ENCODE measurements at places on chromosomes 2 and 18.
A peak's percentile ranks its signal among the peaks of the same experiment; 100 is the strongest.

DNA sequence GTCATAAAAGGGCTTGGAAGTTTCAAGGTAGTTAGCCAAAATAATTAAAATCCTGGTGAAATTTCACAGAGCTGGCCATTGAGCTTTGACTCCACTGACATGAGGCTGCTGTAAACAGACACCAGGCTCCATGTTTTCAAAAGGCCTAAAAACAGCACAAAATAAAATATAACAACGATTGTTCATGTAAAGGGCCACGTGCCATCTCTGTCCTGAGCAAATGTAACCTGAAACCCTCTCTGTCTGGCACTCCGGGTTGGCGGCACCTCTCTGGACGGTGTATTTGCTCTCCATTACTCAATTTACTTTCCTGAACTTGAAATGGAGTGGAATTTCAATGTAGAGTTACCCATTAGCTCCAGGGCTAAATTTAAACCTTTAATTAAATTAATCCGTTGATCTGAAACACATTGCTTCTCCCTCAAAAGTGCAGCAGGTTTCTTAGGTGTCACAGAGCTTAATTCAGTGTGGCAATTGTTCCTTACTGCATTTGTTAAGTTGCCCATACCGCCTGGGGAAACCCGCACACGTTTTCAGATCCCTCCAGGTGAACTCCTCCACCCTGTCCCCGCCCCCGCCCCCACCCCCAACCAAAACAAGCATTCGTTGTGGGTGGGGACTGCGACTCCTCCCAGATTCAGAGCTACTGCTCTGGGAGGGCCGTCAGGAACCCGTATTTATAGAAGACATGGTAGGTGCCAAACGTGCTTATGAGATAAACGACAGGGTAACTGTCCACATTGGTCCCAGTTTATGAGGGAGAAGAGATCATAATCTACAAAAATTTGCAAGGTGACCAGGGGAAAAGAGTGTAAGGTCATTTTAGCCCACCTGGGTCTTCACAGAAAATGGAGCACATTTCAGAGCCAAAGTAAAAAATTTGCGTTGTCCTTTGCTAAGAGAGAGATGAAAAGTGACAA is 1.2 kb upstream of the CABLES1 start:
- DNase-seq: peak; percentile 52

DNA sequence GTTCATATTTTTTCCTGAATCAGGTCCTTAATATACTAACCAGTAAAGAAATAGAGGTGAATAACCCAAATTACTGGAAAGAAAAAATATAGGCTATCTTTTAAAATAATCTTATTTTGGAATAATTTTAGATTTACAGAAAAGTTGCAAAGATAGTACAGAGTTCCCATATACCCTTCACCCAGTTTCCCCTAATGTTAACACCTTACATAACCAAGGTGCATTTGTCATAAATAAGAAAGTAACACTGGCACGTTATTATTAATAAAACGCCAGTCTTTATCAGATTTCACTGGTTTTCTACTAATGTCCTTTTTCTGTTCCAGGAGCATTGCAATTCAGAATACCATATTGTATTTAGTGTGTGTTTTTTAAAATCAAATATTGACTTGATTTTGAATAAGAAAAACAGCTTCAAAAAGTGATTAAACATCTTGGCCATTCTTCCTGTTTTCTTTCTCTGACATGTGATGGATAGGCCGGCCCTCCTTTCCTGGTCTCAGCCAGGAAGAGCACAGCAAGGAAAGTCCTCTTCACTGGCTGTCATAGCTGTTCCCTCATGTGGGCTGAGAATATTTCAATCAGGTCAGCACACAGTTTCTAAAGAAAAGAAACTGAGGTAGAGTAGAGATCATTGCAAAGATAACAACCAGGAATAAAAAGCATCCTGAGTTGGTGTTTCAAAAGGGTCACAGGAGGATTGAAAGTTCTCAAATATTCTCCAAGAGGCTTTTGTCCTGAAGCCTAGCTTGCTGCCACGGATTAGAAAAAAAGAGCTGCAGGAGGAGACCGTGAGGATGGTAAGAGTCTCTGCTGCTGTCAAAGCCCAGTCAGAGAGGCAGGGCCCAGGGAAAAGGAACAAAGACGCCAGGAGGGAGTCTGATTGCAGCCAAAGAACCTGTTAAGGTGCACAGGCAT is 79.3 kb upstream of the ARL5A start:
- DNase-seq: no peak

GRCh38 chr2:144464730-144465129 is 55.2 kb downstream of the ZEB2 start:
- no peak for DNase-seq

- DNase-seq: no peak
These were observed 438.7 kb downstream of the MBD2 start for GRCh38 chr18:53785811-53786210.

- no peak for DNase-seq
These were observed 301.8 kb downstream of the GBX2 start for GRCh38 chr2:235866373-235866772.

- no peak for DNase-seq
These were observed 47.4 kb upstream of the TCF4 start for GRCh38 chr18:55635439-55635838.

DNA sequence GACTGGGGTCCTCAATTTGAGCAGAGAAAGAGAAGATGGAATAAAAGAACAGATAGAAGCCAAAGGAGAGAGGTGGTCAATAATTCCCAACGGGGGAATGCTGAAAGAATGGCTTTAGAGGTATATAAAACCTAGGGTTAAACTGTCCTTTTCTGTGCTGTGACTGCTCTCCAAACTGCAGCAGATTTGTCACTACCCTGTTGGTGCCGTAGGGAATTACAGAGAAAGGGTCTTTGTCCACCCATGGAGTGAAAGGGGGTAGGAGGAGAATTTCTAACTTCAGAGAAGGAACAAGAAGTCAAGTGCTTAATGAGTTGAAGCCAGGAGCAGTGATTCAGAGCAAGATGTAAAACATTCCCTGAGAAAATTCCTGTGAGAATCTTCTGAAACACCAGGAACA is 486.5 kb downstream of the NUP35 start:
- no peak for DNase-seq

- DNase-seq: no peak
These were observed 164.8 kb upstream of the ACVR2A start for GRCh38 chr2:147679955-147680531.

DNA sequence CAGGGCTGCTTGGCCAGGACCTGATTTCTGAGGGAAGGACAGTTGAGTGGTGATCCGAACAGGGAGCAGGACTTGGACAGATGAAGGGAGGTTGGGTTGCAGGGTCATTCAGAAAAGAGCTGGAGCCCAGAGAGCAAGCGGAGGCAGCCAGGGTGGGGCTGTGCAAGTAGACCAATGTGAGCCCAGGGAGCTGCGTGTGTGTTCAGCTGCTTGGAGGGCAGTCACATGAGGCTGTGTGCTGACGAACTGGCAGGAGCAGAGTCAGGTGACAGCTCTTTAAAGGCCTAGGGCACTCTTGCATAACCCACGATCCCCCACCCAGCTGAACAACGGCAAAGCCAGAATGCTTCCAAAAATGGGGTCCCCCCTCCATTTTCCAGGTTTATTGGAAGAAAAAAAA is 4.6 kb upstream of the MLPH start:
- DNase-seq: no peak

GRCh38 chr18:76315722-76316230 is 179.3 kb downstream of the ZNF516 start:
- no peak for DNase-seq

DNA sequence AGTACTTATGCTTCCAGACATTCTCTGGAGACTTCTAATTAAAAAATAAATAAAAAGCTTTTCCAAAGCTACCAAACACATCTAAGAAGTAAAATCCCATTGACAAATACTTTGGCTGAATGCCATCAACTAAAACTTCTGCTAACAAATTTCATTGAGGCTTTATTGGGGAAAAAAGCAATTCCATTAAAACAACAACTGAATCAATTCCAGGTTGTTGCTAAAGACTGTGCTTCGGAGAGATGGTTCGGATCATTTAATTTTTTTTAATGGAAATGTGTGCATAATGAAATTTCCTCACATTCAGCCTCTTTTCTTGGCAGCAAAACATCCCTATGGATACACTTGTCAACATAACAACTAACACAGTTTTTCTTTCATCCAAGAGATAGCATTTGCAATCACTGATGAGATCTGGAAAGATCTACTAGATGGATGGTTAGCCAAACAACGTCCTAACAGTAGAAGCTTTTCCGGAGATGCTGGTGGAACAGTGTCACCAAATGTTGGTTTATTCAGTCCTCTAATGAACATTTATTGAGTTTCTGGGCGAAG is 446.1 kb upstream of the FAM98A start:
- DNase-seq: no peak

GRCh38 chr18:59455728-59456276 is 96.7 kb upstream of the LMAN1 start:
- DNase-seq: no peak

DNA sequence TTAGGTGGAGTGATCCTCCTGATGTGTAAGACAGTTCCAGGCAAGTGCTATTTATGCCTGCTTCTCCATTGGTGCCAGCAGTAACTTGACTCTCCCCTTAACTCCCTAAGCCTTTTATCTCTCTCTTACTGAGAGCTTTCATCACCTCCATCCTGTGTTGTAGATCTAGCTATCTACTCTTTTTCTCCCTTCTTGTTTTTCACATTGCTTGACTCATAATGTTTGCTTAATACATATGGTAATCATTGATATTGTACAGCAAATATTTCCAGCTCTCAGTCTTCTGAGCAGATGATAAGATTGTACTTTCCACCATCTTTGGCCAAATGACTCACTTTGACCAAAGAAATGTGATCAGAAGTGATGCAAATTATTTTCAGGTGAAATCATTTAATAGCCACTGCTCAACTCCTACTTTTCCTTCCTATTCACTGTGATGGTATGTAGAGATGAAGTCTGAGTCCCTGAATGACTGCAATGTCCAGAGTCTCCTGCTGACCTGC is 165.0 kb downstream of the PLCL1 start:
- DNase-seq: no peak

- DNase-seq: no peak
These were observed 90.4 kb downstream of the PTRHD1 start for GRCh38 chr2:24702800-24703199.

GRCh38 chr2:29015701-29016470 is 34.8 kb downstream of the TOGARAM2 start:
- DNase-seq: no peak

DNA sequence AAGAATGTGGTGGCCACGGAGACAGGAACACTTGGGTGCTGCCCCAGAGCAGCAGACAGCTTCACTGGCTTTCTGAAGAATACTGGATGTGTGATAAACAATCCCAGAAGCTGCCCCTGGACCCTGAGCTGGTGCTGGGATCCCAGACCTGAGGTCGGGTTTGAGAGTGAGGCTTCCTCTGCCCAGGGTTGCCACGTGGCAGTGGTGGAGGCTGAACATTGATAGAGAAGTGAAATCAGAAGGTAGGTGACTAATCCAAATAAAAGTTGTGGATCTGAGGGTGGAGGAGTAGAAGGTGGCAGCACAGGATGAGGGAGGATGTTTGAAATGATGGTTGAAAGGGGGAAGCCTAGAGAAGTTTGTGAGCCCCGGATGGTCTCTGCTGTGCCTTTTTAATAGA is 64.0 kb downstream of the FMNL2 start:
- no peak for DNase-seq

All from iPS DF 6.9 (cell line).